Trophoblast cell (in vitro differentiated cells and primary cell): ENCODE measurements at places on chromosomes 7 and 10.

GRCh38 chr7:68250143-68250542, 1253.5 kb downstream of the TYW1 start:
- DNase-seq: no peak

GRCh38 chr10:24114556-24114955, 94.4 kb upstream of the KIAA1217 start:
- DNase-seq: no peak

DNA sequence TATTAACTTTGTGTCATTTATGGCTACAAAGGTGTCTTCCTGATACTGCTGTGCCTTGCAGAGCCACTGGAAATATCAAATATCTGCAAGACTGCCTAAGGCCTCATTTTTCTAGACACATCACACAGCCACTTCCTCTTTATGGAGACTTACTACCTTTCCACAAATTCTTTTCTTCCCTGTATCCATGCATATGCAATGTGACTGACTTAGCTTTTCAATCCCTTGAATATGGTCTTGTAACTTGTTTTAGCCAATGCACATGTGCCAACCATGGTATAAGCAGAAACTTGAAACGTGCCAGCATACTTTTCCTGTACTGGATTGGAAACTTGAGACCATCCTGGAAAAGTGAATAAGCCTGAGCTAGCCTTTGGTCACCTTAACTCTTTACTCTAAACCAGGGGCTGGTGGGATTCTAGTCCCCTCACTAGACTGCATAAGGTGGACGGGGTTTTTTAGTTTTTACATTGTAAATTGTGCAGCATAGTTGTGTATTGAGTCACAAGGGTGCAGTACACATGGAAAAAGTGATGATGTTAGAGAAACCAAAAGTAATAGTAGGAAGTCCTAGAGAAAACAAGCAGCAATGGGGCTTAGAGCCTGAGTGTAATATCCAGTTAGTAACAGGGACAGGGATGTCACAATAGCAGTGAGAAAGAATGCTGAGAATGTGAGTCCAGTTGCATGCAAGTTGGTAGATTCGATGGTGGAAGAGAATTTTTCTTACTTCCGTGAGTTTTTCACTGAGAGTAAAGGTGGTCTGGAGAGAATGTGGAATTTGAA, 879.5 kb downstream of the SORCS1 start:
- no peak for DNase-seq

GRCh38 chr7:137073571-137074325, 205.3 kb downstream of the CHRM2 start:
- DNase-seq: peak; percentile 68

- DNase-seq: no peak
Measured at GRCh38 chr7:45863715-45864114, 9.2 kb downstream of the CCDC201 start.

- no peak for DNase-seq
Measured at GRCh38 chr10:80182986-80183385, 22.4 kb downstream of the ANXA11 start.

- no peak for DNase-seq
Measured at GRCh38 chr10:113859261-113859660, 4.8 kb downstream of the NHLRC2 start.

- no peak for DNase-seq
Measured at GRCh38 chr7:143929224-143929920, 5.7 kb upstream of the OR2F2 start.

- DNase-seq: no peak
Measured at GRCh38 chr10:93718937-93719725, 16.7 kb upstream of the FRA10AC1 start.

DNA sequence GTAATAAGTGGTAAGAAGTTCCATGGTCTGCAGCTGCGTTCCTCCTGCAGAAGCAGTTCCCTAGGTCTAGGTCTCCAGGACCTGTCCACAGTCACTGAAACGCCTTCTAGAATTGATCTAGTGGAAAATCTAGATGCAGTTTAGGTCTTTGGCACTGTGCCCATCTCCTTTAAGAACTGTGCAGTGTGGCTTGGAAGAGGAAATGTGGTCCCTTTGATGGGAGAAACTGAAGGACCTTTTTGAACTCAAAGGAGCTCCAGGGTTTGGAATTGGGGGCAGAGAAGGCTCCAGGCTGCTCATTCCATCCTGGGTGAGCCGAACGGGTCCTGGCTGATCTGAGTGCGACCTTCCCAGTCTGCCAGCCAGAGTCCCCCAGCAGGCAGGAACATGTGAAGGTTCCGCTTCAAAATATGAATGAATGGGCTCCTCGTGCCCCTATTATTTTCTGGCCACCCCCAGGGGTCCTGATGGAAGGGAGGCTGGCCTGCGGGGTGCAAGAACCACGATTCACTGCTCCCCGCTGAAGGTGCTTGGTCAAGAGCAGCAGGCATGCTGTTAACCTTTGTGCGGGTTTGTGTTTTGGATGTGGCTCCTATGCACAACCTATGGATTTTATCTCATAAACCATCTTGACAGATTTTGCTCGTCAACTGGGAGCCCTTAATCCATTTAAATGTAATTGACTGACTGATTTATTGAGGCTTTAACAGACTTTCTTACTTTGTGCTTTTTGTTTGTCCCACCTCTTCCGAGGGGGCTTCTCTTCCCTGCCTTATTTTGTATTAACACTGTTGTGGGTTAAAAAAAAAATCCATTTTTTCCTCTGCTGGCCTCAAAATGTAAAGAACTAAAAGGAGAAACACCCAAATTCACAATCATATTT, 36.7 kb downstream of the ZNF467 start:
- DNase-seq: no peak

DNA sequence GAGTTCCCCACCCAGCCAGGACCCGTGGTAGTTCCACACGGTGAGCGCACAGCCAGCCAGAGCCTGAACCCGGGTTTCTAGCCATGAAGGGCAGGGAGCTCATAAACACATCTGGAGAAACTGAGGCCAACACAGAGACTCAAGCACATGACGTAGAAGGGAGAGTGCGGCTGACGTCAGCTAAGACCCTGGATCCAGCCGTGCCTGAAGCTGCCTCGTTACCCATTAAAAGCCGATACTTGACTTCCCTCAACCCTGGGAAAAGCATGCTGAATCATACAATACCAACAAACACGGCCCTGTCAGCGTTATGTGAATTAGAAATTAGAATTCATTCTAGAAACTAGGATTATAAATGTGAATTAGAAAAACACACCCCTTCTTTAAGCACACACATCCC, 65.2 kb upstream of the PDGFA start:
- DNase-seq: no peak

- no peak for DNase-seq
Measured at GRCh38 chr7:8211725-8212096, 50.3 kb downstream of the ICA1 start.

DNA sequence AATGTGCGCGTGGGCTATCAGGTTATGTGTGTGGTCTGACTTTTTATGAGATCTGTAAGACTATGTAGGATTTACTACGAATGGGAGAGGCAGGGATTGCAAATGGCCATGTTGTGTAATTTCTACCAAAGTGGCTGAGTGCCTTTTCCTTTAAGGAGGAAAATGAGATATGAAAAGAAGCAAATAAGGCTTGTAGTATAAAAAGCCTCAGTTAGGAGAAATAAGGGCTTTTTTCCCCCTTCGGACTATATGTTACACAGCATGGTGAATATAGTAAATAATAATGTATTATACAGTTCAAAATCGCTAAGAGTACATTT, 447 bp upstream of the GPAM start:
- DNase-seq: no peak

GRCh38 chr7:67771846-67772605, 775.4 kb downstream of the TYW1 start:
- no peak for DNase-seq

DNA sequence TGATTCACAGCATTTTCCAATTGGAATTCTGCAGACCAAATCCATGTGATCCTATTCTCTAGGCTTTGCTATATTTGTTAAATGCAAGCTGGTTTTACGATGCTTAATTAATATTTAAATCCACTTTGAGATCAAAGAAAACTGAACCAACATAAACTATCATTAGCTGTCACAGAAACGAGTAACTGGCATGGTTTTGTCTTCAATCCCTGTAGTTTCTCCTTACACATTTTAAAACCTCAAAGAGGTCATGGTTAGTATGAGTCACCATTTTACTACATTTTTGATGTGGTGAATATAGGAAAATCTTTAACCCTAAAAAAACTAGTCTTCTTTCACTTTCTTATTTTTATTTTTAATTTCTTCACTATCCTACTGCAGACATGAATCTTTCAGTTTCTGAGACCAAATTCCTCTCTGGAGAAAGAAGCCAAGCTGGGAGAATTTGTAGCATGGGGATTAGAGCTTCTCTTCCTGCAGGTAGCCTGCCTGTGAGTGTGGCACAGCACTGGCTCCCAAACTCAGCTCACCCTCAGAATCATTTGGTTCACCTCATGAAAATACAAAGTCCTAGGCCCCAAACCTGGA, 8.7 kb upstream of the LIPM start:
- DNase-seq: no peak

GRCh38 chr7:86947929-86948328, 111.5 kb downstream of the ELAPOR2 start:
- no peak for DNase-seq

- DNase-seq: no peak
Measured at GRCh38 chr7:150338166-150338829, 3.1 kb downstream of the RARRES2 start.

- DNase-seq: no peak
Measured at GRCh38 chr7:106047818-106048705, 64.0 kb downstream of the SYPL1 start.

- no peak for DNase-seq
Measured at GRCh38 chr10:71152043-71152442, 60.3 kb upstream of the UNC5B start.

- DNase-seq: no peak
Measured at GRCh38 chr7:140607441-140607989, 33.1 kb downstream of the DENND2A start.

GRCh38 chr10:44382131-44382858, 2.6 kb downstream of the CXCL12 start:
- no peak for DNase-seq

GRCh38 chr10:84310470-84310869, 17.9 kb upstream of the CCSER2 start:
- DNase-seq: no peak

- DNase-seq: peak; percentile 48
Measured at GRCh38 chr10:62264702-62265436, 3.8 kb downstream of the RTKN2 start.

DNA sequence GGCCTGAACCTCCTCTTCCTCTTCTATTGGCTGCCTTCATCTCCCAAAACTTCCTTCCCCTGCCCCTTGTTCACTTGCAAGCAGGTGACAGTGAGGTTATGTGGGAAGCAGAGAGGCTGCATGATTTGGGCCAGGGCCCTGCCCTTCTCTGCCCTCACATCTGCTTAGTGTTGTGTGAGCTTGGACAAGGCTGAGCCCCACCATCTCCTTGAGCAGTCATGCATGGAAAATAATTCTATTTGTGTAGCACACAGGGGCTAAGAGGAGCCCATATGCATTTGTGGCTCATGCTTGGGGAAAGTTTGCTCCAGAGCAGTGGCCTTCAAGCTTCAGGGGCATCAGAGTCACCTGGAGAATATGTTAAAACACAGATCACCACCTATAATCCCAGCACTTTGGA, 26.8 kb upstream of the AQP1 start:
- no peak for DNase-seq

DNA sequence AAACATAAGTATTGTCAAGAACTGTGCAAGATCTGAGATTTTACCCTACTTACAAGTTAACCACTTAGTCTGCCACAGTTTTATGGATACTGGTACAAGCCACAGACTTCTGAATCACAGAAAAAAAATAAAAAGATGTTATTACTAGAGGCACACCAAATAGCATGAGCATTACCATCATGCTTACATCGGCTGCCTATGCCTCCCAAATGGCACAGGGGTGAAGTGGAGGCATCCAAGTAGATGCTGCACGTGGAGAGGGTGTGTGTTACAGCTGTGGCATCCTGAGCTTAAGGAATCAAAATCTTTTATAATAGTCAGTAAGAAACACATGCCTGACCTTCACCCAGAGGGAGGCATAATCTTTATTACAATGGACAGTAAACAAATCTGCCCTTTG, 207.8 kb downstream of the TFEC start:
- DNase-seq: no peak
